Urinary bladder (tissue), 4 donors: ENCODE measurements at places on chromosomes 4 and X. TPM values are rescaled to one million over a fixed set of nuclear protein-coding genes. Genes with fewer than 3 reads are reported as not detected.

DNA sequence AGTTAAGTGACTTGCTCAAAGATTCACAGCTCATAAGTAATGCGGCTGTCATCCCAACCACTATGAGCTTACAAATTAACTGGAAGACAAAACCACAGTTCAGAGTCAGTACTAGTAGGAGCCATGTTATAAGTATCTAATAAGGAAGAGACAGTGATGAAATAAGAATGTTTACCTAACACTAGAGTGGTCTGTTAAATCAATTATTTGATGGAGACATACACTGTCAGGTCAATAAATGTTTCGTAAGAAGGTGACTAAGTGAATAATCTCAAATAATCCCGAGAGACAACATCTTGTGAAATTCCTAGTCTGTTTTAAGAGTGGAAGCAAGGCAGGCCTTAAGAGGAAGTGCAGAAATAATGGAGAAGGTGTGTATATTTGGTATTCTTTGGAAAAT is 25.8 kb upstream of the AMELX start:
- no peak for DNase-seq

- no peak for DNase-seq
Observed at GRCh38 chrX:109049903-109050302, 313.5 kb upstream of the IRS4 start.

DNA sequence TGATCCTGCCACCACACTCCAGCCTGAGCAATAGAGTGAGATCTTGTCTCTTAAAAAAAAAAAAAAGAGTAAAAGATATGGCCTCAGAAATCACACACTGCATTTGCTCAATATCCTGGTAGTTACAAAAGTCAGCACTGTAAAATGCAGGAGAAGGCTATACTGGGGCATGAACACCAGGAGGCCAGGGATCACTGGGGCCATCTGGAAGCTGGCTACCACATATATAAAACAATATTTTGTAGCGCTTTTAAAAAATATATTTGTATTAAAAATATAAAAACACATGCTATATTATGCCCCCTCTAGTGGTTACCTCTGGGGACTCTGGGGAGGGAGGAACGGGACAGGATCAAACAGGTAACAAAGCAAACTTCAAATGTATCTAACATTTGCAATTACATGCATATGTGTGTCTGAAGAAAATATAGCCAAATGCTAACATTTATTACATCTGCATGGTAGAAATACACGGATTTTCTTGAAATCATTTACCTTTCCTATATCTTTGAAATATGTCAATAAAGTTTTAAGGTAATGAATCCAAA is 4.0 kb downstream of the C4orf46 start:
- DNase-seq: no peak

PGAM4 gene
- 0.13 TPM for polyA plus RNA-seq

FHDC1 gene
- 1.6 TPM for polyA plus RNA-seq

NMU gene
- 0.15 TPM for polyA plus RNA-seq

TCEAL5 gene
- polyA plus RNA-seq: 1.3 TPM

PPBP gene
- polyA plus RNA-seq: 0.18 TPM
